ENCODE measurements at places on chromosomes 13 and 19. TPM values are rescaled to one million over a fixed set of nuclear protein-coding genes. Genes with fewer than 3 reads are reported as not detected.

GRCh38 chr19:1101337-1101698 lies 2.5 kb upstream of the GPX4 start:
- no peaks in the 10 kb centered on the region for H3K36me3 ChIP-seq
- DNase-seq, result peak; percentile 62
- H3K4me1 ChIP-seq, result peaks cover 31% of the 10 kb centered on the region

Gene ZNF492
- polyA plus RNA-seq, result 0.31 TPM

DNA sequence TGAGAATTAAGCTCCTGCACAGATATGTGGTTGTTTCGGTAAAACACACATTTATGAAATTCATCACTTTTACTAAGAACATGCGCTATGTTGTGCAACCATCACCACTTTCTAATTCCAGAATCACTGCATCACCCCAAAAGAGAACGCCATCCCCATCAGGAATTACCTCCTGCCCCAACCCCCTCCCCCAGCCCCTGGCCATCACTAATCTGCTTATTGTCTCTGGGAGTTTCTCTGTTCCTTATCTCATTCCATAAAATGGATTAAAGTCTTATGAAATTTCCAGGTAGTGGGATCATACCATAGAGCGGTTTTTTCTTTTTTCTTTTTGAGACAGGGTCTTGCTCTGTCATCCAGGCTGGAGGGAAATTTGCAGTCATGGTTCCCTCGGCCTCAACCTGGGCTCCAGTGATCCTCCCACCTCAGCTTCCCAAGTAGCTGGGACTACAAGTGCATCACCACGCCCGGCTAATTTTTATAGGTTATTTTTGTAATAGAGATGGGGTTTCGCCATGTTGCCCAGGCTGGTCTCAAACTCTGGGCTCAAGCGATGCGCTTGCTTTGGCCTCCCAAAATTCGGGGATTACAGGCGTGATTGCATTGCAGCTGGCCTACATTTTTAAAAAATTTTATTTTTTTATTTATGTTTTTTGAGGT lies 3.5 kb downstream of the ZSCAN5B start:
- H3K36me3 ChIP-seq, result no peaks in the 10 kb centered on the region
- DNase-seq, result no peak
- no peaks in the 10 kb centered on the region for H3K4me1 ChIP-seq
- no peak overlapping the region for H3K27ac ChIP-seq

Gene ATXN8OS
- polyA plus RNA-seq, result not detected

DNA sequence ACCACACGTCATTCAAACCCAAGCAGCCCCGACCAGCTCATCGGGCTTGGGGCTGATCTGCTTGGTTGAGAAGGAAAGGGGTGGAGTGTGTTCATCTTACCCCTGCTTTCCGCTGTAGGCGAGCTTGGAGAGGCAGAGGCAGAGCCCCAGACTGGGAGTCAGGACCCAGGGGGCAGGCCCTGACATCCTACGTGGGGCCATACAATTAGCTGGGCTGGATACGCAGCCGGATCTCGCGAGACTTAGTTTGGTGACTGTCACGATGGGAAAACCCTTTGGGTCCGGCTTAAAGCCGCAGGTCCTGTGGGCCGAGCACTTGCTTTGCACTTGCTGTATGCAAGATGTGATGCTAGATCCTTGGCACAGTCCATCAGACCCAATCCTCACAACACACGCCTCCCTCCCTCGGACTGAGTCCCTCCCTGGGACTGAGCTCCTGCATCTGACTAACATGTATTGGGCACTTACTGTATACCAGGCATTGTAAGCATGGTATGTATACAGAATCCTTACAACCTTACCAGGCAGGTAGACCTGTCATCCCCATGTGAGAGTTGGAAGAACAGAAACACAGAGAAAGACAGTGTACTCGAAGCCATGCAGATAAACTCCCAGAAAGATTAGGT lies 3.7 kb downstream of the CEACAM16 start:
- H3K4me3 ChIP-seq, result no peak overlapping the region
- DNase-seq, result no peak
- no peaks in the 10 kb centered on the region for H3K27me3 ChIP-seq
- H3K4me1 ChIP-seq, result no peaks in the 10 kb centered on the region
- H3K27ac ChIP-seq, result no peak overlapping the region
